ENCODE measurements at places on chromosomes 6 and 20.
A peak's percentile ranks its signal among the peaks of the same experiment; 100 is the strongest.

DNA sequence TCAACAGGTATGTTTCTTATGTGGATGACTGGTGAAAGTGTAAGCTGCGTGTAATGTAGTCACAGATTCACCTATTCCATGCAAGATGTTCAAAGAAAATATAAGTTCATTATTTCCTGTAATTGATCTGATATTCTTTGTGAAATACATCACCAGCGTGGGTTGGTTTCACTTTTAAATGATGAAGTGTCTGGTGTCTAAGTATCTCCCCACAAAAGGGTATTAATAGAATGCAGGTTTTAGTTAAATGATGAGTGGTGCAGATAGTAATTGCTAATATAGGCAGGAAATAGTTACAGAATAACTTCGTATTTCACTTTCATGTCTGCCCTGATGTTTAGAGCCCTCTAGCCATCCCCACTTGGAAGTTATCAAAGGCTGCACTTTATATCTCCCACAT is 22.2 kb downstream of the PGBD1 start:
- no peak for DNase-seq

DNA sequence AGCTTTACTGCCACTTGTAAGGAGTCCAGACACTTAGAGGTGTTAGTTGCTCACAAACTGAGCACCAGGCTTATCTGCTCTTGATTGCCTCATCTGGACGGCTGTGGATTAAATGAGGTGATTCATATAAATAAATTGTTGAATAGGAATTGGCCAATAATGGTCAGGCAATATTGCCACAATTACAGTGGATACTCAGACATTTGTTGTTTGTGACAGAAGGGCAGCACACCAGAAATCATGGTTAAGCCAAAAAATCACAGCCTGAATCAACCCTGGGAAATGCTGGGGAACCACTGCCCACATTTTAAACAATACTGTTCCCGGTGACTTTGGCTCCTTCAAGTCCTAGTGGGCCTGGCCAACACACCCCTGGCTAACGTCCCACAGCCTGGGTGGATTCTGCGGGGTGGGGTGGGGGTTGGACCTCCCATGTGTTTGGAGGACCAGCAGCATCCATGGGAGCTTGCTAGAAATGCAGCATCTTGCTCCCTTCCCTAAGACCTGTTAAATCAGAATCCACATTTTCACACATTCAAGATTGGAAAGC is 29.5 kb upstream of the SPDEF start:
- DNase-seq = no peak

DNA sequence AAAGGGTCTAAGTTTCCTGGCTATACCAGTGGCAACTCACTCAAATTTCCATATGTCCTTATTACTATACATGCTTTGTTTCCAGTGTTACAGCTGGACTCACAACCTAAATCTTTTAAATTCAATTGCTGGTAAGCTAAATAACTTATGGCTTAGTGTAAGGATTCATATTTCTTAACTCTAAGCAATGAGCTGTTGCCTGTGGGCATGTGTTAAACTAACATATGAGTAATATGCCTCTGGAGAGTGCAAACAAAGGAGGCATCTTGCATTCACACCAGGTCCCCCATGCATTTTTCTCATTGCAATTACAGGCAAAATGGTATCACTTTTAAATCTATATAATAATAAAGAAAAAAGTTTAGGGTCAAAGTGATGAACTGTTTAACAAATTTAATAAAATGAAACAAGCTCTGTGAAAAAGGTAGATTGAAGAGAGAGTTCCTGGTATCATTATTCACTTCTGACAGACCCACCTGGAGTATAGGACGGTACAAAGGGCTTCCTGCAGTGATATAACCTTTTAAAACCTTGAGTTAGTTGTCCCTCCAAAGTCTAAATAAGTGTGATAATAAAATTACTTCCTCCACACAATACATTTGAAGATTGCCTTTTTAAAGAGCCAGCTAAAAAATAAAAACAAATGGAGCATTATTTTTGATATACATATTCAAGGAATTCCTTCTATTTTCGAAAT is 57.6 kb upstream of the HMGCLL1 start:
- DNase-seq = no peak

DNA sequence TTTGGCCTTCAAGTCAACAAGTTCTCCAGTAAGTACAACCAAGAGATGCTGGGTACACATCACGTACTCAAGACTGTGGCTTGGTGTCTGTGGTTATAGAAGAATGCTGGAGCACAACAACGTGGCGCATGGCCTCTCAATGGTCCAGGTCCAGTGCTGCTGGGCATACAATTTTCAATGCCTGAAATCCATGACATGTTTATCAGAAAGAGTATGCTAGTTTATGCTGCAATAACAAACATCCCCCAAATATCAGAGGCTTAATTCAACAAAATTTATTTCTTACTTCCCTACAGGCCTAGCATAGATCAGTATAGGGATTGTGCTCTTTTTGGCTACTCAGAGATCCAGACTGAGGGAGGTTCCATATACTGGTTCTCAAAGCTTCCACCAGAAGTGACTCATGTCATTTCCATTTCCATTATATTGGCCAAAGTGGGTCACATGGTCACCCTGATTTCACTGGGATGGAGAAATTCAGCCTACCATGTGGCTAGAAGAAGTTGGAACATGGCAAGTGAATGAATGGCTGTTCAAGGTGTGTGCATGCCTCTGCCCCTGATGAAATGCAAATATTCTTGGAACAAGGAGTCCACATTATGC is 33.3 kb upstream of the KIF16B start:
- DNase-seq = no peak

DNA sequence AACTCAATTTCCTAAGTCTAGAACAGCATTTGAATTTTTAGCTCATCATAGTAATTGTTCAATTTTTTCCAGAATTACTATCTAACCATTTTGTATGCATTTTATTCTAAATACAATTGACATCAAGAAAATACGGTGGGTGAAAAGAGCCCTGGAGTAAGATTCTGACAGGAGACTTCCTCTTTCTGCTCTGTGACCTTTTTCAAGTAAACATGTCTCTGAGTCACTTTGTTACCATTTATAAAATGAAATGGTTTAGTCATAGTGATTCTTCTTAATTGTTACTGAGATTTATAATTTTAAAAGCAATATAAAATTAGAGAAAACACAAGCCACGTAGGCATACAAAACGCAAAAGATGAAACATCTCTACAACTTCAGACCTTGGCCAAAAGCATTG is 80.2 kb downstream of the PLCB1 start:
- no peak for DNase-seq

DNA sequence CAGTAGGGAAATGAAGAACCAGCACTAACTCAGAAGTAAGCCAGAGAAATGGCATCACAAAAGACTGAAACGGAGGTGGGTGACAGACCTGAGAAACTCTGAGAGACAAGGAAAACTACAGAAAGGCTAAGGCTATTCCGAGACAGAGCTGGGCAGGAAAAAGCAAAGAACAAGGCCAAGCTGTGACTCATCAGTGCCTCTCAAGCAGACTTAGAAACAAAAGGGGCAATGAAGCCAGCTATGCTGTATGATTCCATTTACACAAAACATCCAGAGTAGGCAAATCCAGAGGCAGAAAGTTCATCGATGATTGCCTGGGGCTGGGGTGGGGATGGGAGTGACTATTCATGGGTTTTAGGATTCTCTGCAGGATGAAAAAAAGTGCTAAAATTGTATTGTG is 50.0 kb downstream of the SLC23A2 start:
- DNase-seq = peak; percentile 66

- peak; percentile 95 for DNase-seq
Observed at GRCh38 chr6:37242429-37243052, 15.0 kb upstream of the TBC1D22B start.

DNA sequence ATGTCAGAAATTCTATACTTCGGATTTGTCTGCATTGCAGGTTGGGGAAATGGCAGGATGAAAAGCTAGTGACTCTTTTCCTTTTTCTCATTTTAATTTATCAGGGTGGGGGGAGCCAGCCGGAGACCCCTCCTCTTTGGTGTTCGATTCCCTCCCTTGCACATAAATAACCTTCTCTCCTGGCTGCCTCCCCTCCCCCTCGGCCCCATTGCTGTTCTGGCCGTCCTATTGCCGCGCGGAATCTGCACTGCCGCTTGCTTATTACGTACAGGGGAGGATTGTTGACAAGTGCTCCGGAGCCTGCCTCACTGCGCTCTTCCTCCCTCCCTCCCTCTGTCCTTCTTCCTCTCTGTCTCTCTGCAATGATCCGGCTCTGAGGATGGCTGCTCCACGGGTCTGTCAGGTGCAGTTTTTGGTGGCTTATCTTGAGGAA is 154.7 kb downstream of the JARID2 start:
- DNase-seq = no peak

DNA sequence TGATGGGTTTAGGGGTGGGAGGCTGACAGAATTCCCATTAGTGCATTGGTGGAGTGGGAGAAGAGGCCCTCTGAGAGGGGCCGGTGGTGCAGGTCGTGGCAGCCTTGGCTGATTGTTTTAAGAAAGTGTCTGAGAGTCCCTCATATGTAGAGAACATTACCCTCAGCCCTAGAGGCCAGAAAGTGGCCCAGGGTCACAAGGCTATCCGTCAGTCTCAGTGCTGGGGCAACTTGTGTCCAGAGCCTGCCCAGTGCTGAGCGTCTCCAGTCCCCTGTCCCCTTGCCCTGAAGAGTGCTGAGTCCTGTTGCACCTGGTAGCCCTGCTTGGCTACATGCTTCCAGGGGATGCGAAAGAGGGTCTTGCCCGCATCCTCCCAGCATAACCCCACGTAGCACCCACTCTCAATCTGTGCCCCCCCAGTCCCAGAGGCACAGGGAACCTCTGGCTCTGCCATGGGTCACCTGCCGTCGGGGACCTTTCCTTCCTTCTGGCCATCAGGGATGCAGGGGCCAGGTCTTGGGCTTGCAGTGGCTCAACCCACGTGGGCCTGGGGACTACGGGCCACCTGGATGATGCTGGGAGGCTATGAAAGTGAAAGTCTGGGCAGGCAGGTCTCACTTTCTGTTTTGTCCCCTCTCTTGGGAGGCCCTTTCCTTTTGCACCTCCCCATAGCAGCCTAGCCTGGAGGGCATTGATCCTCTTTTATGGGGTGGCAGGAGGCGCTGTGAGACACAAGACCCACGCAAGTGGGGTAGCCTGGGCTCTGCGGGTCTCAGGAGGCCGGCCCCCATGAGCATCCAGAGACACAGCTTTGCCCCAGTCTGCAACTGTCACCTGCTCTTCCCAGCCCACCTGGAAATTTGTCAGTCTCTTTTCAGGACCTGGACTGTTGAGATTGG is 12.2 kb downstream of the DUSP15 start:
- no peak for DNase-seq

- DNase-seq = no peak
Observed at GRCh38 chr6:20806669-20807068, 272.4 kb downstream of the CDKAL1 start.

- DNase-seq = no peak
Observed at GRCh38 chr20:23776067-23776771, 25.5 kb upstream of the CST1 start.

DNA sequence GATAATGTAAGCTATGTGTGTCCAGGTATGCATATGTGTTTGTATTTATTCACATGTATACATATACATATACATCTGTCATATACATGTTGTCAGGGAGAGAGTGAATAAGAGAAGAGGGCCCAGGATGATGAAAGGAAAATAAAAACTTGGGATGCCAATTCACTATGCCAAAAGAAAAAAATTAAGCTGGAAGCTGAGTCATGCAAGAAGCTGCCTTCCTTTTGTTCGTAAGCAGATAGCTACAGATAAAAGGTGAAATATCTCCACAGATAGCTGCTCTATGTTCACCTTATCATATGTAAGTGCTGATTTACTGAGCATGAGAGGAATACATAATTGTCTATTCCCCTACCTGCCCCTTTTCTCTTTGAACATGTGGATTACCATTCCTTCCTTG is 579.9 kb downstream of the EPM2A start:
- DNase-seq = no peak

DNA sequence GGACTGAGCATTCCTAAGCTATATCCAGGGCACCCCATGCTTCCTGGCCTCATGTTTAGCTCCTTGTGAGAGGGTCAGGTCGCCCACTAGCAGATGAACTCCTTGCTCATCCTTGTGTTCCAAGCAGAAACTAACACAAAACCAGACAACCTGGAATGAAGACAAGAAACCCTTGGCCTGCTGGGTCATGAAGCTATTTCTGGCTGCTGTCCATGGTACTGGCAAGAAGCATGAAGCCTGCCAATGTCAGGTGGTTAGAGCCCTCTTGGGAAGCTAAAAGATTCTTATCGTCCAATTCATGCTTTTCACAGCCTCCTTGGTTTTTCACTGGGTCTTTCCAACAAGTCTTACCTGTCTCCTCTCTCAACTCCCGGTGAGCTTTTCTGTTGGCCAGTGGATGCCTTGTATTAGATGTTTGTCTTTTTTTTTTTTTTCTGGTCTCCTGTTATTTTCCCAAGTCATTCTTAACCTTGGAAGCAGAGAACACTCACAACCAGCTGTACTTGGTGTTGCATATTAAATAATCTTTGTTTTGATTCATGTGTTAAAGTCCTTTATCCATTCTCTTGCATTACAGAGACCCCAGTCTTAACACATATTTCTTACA is 180.3 kb downstream of the ANKRD60 start:
- peak; percentile 88 for DNase-seq

DNA sequence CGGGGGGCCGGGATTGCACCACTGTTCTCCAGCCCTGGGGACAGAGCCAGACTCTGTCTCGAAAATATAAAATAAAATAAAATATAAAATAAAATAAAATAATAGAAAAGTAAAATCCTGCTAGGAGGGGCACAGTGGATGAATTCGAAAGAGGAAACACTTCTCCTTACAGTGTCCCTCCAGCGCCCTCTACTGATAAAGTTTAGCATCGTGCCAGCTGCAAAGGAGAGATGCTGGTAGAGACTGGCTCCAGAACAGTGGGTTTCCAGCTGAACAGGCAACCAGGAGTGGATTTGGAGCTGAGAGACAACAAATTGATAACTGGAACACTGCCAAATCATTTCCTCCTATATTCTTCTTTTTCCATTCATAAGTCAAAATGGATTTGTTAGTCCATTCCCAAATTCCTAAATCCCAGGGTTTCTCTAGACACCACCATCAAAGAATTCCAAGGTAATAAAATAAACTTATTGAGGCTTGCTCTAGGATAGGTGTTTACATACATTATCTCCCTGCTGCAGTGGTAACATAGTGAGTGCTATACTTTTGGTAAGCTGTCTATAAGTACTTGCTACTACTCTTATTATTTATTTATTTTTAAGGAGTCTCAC is 31.7 kb upstream of the TBPL1 start:
- peak; percentile 87 for DNase-seq

- no peak for DNase-seq
Observed at GRCh38 chr20:37245216-37246150, 16.1 kb downstream of the GHRH start.

DNA sequence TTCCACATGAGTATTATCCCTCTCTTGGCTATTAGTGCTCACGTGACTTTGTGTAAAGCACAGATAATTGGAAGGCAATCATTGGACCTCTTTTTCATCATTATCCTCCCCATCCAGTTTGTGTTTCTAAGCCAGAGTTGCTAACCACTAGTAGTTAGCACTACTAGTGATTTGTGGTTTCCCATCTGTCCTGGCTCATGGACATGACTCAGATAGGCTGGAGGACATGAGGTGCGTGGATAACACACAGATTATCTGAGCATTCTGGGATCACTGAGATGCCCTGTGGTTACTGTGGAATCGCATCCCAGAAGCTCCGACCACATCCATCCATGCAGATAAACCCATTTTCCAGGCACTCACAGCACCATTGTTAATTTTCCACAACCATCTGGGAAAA is 123.8 kb upstream of the NAA20 start:
- DNase-seq = peak; percentile 68

All from myocyte (in vitro differentiated cells).